Nucleus accumbens (tissue), 56 donors: ENCODE measurements at places on chromosomes 4 and X.

DNA sequence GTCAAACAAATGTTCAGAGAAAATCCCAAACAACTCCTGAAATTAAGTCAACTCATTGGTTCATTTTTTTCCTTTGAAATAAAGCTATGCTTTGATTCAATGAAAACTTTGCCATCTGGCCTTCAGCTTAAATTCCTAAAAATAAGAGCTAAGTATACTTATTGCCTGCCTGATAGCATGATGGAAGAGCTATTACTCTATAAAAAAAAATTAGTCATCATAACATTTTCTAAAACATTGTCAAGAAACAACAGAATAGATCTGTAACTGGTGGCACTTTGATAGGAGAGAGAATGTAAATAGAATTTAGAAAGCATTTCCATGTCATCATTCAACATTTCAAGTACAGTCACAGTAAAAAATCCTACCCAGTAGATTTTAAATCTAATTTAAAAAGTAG lies 136.6 kb downstream of the CORIN start:
- no peak for DNase-seq

DNA sequence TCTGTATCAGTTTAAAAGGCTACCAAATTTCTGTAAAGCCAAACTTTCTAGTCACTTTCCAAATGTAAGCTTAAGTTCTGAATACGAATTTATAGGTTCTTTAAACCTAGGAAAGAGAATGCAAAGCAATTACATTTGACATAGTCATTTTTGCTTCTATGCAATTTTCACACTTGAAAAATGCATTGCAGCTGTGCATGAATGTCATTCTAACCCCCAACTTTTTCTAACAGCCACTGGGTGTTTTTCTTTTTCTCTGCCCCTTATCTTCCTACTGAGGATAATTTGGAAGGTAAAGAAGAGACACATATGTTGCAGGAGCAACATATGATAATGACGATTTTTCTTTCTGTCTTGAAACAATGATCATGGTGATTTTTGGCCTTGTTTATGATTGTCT lies 537.5 kb downstream of the SPRY1 start:
- no peak for DNase-seq

DNA sequence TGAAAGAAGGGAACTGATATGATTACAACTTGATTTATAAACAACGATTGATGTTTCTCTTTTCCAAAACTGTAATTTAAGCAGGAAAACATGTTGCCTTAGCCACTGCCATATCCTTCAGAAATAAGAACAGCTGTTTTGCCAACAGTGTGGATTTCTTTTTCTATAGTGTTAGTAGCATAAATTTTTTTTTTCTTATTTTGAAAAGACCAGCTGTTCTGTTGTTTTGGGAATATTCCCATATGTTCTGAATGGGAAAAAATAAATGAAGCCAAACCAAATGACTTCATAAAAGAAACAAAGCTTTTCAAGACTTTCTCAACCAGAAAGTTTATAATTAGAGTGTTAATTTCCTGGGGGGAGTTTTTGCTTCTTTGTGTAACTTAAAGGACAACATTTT lies 83.9 kb upstream of the ARHGAP24 start:
- no peak for DNase-seq

DNA sequence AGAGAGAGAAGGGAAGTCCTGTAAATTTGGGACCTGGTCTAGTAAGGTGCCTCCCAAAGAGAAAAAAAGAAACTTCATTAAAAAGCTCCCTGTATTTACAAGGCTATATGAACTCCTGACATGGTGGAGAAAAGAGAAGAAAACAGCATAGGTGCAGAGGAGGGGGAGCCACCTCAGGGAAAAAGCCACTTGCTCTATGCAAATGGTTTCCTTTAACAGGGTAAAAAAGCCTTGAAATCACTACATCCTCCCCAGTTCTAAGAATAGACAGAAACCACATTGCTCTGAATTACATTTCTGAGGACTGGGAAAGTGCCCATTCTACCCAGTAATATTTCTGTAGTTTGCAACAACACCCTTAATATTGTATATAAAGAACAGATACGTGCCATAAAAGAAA lies 165.5 kb downstream of the KLF8 start:
- no peak for DNase-seq

- peak; percentile 79 for DNase-seq
These were observed at the start of gene FGF2 for GRCh38 chr4:122826553-122827257. TSS of gene FGF2 (plus strand) at chr4:122826831. CDS start at chr4:122827175, 344 bp downstream.

DNA sequence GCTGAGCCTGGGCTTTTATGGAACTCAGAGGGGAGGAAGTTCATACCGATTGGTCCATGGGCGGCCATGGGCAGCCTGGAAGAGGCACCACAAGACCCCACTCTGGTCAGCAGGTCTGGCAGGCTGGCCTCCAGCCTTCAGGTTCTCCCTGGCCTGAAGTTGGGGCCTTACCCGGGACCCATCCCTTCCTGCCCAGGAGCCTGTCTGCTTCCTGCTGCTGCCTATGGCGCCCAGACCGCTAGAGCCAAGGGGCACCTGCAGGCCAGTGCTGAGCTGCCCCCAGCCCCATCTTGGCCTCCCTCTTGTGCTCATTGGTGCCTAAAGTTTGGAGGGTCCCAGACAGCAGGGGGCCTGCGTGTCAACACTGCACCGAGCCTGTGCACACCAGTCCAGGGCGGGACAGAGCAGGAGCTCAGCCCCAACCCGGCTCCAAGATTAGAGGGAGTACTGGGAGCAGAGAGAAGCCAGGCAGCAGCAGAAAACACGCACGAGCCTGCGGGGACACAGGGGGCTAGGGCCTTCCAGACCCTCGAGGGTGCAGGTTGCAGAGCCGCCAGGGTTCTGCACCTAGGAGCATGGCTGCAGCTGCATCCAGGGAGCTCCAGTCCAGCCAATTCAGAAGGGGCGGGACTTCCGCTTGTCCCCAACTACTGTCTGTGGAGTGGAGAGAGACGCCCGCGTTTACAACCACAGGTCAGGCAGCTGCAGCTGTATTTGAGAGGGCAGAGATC lies 30.7 kb upstream of the ZNF280C start:
- no peak for DNase-seq

- DNase-seq, result no peak
These were observed 34.9 kb downstream of the ELF2 start for GRCh38 chr4:139142087-139142486.

- no peak for DNase-seq
These were observed 96.9 kb upstream of the MID1IP1 start for GRCh38 chrX:38704146-38704882.

DNA sequence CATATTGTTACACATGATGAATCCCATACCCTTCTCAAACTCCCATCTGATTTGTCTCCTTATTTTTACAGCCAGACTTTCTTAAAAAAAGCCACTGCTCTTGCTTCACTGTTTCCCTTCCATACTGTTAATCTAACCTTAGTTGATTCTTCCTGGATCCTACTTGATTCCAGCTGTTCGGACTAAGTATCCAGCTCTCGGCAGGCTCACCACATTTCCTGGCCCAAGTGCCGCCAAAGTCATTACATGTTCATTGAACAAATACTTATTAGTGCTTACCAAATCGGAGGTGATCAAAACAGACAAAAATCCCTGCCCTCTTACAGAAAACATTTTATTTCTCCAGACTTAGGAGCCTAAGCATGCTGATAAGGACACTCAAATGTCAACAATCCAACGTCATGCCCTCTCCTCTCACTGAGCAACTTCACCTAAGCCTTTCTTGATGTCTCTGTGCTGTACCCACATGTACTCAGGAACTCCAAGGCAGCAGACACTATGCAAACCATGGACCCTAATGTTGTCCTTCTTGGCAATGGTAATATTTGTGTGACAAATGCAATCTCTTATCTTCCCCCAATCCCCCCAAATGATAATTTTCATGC lies 45.1 kb upstream of the C1QTNF7 start:
- no peak for DNase-seq
